HuH-7 (cell line): ENCODE measurements at places on chromosomes 6 and 20.

- no peak for DNase-seq
Observed at GRCh38 chr6:52328729-52329128, 33.2 kb upstream of the PAQR8 start.

DNA sequence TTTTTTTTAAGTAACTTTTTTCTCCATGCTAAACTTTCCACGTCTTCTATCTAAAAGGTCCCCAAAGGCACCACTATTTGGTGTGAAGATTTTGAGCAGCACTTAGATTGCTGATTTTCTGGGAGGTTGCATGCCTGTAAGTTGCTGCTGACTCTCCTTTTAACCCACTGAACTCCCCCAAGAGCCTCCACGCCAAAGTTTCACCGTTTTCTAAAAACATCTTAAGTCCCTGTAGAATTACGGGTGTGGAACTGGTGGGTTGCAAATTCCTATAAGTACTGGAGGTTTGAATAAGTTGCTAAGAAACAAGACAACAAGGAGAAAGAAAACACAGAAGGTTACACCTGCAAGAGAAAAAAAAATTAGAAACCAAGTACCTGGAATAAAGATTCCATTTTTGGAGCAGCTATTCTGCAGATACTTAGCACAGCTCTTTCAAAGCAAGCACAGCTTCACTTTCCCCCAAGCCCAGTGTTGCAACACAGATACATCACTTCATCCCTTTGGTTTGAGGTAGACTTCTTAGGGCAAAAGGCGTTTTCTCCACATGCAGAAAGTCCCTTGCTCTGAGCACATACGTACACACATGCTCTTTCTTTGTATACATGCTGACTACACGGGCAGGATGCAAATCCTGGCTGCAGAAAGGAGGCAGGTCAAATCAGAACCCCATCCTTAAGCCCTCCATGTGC, 5.0 kb downstream of the JAG1 start:
- DNase-seq, result no peak

- no peak for DNase-seq
Observed at GRCh38 chr6:63764318-63764916, 128.8 kb downstream of the PHF3 start.

DNA sequence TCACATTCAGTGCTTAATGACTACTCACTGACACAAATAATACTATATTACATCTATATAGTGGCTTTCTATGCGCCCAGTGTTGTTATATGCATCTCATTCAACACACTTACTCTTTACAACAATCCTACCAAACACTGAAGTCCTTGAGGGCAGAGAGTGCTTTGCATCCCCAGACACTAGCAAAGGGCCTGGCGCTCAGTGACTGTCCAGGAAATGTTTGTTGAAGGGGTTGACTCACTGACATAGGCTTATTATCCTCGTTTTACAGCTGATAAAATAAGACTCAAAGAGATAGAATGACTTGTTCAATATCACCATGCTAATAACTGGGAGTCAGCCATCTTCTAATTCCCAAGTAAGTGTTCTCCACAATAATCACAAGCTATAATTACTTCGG, 163.3 kb downstream of the ARHGAP18 start:
- no peak for DNase-seq

- no peak for DNase-seq
Observed at GRCh38 chr20:3714092-3714491, 1.7 kb upstream of the SIGLEC1 start.

DNA sequence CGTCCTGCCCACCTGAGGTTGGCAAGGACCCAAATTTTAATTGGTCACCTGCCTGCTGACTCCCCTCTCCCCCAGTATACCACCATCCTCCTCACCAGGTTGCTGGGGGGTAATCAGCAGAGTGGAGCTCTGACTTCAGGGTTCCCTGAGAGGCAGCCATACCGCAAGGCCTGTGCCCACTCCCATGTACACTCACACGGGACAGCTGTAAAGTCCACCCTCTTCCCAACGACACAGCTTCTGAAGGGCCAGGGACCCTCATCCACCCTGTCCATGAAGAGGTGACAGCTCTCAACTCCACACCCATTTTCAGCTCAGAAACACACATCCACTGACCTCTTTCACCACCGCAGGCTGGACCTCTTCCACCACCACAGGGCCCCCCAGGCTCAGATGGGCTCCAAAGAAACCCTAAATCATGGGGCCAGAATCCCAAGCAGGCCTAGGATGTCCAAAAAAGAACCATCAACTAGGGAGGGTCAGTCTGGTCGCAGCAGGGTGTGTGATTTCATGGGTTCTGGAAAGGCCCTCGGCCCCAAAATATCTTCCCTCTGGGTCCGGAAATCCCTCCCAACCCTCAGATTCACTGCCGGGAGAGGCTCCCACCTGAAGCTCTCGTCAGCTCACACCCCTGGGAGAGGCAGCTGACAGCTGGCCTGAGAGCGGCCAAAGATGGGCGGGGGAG, 30.0 kb downstream of the TFEB start:
- no peak for DNase-seq

DNA sequence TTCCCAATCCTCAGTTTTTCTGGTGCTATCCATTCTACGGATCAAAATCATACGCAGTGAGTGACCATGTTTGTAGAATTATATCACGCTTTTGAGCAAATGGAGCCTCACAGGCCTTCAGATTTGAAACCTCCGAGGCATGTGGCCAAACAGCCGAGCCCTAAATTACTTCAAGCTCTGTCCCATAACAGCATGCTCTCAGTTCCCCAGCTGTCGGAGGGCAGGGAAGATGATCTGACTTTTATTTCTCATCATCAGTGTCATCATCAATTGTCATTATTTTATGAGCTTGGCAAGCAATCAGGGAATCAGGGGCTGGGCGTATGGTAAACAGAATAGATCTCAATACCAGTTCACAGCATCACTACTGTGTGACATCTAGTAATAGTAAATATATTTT, 73.2 kb downstream of the PSMG4 start:
- no peak for DNase-seq

GRCh38 chr20:37378785-37379598, 33.1 kb downstream of the SRC start:
- DNase-seq, result no peak

- no peak for DNase-seq
Observed at GRCh38 chr20:62949153-62949821, 3.2 kb upstream of the SLC17A9 start.

DNA sequence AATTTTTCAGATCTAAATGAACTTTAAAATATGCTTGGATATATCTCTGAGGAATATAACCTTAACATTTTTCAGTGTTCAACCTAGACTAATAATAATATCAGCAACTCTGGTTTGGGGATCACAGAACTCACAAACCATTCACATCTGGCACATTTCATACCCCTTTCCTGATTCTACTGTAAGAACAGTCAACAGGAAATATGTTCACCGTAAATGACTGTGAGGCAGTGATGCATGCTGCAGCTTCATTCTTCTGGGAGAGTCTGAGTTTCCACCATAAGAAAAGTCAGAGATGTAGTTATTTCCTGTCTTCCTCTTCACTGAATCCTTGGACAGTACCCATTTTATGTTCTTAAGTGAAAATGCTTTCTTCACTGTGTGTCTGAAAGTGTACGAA, 134.2 kb upstream of the IFNGR1 start:
- DNase-seq, result no peak

GRCh38 chr6:167270499-167271311, 20.4 kb upstream of the UNC93A start:
- DNase-seq, result no peak

GRCh38 chr6:73078908-73079610, 146.2 kb downstream of the KHDC1L start:
- DNase-seq, result no peak

GRCh38 chr6:99333068-99333467, 16.4 kb downstream of the FAXC start:
- DNase-seq, result no peak

- DNase-seq, result no peak
Observed at GRCh38 chr6:163490826-163491577, 76.5 kb downstream of the QKI start.

DNA sequence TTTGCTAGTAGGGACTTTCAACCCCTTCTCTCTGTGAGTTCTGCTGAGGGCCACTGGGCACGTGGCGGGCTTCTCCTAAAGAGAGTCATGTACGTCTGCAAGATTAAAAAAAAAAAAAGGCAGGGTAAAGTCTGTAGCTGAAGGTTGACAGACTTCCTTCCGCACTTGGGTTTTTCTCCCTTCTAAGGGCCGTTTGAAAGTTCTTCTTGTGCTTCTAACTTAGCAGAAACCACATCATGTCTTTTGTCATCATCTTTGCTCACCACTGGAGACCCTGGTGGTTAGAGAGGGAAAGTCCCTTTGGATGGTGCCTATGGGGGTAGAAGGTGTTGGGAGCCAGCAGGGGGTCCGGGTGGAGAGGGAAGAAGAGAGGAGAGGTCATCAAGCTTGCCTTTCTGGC, 31.4 kb downstream of the PRDM1 start:
- DNase-seq, result no peak

GRCh38 chr6:13250703-13251102, 77.6 kb downstream of the TBC1D7 start:
- DNase-seq, result no peak

DNA sequence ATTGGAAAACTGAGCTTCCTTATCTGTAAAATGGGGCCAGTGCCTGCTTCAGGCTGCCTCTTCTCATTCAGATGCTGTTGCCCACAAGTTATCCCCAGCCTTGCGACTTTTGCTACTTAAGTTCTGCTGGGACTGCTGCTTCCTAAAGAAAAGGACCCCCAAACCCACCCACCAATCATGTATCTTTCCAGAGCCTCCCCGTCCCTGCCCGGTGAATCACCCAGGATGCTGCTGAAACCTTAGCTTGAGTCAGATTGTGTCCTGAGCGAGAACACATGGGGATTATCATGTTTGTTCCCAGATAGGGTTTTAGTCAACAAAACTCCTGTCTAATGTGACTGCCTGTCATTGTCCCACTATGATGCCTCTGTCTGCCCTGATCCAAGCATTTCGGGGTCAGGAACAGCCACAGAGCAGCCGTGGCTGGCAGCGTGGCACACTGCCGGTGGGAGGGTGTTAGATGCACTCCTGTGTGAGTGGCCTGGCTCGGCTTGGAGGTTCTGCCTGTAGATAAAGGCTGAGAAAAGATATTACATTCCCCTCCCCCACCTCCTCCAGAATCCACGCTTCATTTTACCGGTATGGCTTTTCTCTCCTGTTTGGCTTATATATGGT, 79.9 kb downstream of the TOX2 start:
- no peak for DNase-seq

- no peak for DNase-seq
Observed at GRCh38 chr6:132130626-132131298, 179.6 kb upstream of the CCN2 start.

DNA sequence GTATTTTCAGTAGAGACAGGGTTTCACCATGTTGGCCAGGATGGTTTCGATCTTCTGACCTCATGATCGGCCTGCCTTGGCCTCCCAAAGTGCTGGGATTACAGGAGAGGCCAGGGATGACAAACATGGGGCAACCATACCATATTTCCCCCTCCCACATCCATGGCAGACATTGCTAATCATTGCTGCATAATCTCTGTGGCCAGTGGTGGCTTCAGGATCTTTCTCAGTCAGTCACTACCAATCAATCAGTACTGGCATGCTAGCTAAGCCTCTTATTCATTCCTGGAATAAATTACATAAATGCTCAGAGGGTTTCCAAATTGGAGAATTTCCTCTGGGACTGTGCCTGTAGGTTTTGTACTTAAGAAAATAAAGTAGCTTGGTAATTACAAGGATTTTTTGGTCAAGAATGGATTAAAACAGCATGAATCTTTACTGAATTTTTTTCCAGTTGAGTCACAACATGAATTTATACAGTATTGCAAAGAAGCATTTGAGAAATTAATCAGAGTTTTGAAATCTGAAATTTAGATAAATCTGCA, 138.1 kb downstream of the FNDC1 start:
- DNase-seq, result no peak

DNA sequence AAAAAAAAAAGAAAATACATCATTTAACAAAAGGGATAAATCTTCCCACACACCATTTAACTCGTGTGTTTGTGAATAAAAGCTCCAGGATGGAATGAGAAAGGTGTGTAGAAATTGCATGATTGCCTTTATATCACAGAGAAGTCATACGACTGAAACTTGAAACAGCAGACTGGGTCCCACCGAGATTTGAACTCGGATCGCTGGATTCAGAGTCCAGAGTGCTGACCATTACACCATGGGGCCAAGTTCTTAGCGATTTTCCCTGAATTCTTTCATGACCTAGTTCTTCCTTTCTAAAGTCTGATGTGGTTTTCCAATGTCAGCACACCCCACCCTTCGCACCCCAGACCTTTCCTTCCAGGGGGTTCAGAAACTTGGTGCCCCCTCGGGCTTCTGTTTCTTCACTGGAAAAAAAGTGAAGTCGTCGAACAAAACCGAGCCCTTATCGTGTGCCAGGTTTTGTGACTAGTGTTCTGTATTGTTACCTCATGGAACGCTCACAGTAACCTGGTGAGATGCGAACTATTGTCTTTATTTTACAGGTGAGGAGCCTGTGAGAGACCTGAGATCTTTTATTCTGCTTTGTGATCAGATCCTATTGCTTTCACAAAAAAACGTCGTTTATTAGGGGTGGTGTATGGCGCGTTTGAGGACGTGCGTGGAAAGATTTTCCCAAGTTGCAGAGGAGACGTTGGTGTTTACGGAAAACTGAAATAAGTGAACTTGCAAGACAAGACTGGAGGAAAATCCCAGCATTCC, 120.8 kb downstream of the OR2B2 start:
- peak; percentile 39 for DNase-seq

- DNase-seq, result no peak
Observed at GRCh38 chr6:108621117-108621516, 60.4 kb downstream of the FOXO3 start.

DNA sequence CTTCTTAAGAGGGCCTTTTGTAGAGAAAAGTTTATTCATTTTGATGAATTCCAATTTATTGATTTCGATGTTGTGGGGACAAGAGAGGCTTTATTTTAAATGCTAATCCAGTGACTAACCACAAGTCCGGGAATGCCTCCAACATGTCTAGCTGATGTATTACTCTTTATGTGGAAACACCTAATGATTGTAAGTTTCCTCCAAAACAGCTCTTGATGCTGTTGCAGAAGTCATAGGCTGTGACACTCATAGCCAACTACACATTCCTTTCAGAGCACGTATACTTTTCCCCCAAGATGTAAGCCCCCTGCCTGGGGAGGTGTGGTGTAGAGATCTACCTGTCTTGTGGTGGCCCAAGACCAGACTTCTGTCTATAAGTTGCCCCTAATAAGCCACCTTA, 61.3 kb upstream of the RNF24 start:
- no peak for DNase-seq

DNA sequence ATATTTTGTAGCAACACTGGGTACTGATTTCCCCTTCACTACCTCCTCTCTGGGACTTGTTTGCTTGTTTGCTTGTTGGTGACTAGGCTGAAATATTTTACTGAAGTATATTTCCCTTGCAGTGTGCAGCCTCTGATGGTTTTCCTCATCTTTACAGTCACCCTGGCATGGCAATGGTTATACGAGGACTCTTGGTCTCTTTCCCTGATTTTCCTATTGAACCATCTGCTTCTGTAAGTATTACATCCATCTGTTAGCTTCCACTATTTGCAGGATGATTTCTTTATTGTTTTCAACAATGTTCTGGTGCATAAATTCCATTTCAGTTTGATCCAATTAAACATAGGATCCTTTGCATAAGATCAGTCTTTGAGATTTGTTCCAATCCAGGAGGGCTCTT, 465.1 kb downstream of the MEI4 start:
- no peak for DNase-seq

- no peak for DNase-seq
Observed at GRCh38 chr6:133788556-133788955, 100.4 kb upstream of the TCF21 start.
